DMS79 treated with DMSO at 0.1 percent for 48 hours (cell line): ENCODE measurements at places on chromosomes 16 and 17.
A peak's percentile ranks its signal among the peaks of the same experiment; 100 is the strongest.

GRCh38 chr17:79919164-79919585, 79.9 kb upstream of the CBX4 start:
- no peak for DNase-seq

GRCh38 chr16:69717066-69717465, 9.3 kb downstream of the NQO1 start:
- no peak for DNase-seq

- DNase-seq = no peak
Measured at GRCh38 chr16:986411-986810, 4.8 kb downstream of the SOX8 start.

GRCh38 chr17:29918922-29919856, 10.8 kb downstream of the SSH2 start:
- DNase-seq = no peak

- no peak for DNase-seq
Measured at GRCh38 chr16:747978-748746, 7.4 kb upstream of the CIAO3 start.

GRCh38 chr17:50913120-50913519, 47.0 kb upstream of the TOB1 start:
- no peak for DNase-seq

DNA sequence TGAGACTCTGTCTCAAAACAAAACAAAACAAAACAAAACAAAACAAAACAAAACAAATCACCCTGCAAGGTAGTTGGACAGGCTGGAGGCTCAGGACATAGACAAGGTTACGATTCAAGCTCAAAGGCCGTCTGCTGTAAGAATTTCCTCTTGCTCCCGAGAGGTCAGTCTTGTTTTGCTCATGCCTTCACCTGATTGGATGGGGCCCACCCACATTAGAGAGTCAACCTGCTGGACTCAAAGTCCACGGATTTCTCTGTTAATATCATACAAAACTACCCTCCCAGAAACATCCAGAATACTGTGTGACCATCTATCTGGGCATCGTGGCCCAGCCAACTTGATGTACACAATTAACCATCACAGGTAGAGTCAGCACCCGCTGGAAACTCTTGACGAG, 330.0 kb upstream of the EEF2KMT start:
- no peak for DNase-seq

DNA sequence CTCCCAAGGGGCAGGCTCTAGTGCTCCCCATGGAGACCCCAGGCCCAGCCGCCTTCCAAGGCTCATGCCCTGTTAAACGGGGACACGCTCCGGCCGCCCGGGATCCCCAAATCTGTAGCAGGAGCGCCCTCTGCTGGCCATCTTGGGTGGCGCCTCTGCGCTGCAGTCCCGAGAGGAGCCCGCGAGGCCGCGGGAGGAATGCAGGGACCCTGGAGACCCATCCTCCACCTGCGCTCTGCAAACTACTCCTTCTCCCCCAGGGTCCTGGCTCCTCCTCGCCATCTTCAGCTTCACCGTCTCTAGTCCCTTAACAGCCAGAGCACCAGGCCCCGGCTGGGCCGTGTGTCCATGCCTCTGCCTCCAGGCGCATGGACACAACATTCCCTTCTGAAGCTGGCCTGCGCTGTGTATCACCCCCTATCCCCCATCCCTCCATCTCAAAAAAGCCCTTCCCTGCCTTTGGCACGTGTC, 23.6 kb upstream of the KRT17 start:
- DNase-seq = peak; percentile 87

DNA sequence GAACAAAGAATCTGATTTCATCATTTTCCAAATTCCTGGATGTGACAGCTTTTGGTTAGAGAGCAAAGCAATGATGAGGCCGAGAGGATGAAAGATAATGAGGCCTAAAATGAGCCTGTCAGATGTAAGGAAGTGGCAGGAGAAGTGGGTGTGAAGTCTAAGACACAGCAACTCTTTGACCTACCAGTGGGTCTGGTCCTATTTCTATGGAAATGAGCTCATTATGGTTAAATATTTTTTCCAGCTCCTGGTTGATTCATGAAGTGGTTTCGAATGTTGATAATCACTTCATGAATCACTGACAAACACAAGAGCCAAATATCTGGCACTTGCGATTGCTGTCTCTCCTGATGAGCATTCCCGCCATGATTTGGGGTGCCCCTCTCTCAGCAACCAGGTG, 273.3 kb upstream of the CDH5 start:
- DNase-seq = no peak

DNA sequence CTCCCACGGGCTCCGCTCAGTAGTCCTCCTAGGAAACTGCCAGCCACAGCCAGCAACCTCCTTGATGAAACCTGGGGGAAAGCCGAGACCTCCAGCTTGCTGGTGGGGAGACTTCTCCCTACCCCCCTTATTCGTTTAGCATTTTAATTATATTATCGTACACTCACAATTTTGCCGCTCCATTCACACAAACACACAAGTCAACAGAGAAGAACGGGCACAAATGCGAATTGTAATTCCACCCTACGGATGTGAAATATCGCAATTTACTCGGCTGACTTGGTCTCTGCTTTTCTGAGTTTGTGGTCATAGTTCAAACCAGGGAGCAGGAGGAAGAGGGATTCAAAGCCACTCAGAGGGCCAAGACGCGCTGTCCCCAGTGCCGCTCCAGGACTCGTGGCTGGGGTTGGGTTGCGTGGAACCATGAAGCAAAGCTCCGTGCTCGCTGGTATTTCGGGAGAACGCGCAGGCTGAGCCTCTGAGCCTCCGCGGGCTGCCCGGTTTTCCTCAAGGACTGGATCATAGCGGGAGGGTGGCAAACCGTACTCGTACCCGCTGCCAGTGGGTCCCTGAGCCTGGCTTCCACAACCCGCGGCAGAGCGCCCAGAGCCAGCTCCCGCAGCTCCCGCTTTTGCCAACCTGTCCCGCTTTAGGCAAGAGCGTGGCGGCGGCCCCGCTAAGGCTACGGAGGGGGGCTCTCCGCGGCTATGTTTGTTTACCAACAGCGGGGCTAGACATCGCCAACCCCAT, 2.0 kb downstream of the LHX1 start:
- DNase-seq = peak; percentile 58

DNA sequence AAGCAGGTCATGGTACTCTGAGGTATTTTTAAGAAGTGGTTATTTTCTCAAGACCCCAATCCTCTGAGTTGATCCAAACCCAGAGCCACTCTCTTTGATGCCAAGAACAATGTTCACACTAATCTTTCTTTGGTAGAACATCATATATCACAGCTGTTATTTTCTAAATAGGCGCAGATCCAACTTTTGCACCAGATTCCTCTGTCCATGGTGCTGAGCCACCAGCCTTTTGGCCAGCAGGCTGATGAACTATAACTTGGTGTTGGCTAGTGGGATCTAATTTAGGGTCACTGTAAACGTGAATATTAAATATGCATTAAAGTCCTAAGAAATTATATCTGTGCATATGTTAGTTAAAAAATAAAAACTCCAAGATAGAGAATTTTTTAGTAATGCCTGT, 7.0 kb upstream of the ZKSCAN2 start:
- DNase-seq = no peak

GRCh38 chr17:38706505-38707216, 1.6 kb downstream of the MLLT6 start:
- no peak for DNase-seq

GRCh38 chr17:41906465-41907184, 12.1 kb downstream of the ACLY start:
- peak; percentile 99 for DNase-seq

DNA sequence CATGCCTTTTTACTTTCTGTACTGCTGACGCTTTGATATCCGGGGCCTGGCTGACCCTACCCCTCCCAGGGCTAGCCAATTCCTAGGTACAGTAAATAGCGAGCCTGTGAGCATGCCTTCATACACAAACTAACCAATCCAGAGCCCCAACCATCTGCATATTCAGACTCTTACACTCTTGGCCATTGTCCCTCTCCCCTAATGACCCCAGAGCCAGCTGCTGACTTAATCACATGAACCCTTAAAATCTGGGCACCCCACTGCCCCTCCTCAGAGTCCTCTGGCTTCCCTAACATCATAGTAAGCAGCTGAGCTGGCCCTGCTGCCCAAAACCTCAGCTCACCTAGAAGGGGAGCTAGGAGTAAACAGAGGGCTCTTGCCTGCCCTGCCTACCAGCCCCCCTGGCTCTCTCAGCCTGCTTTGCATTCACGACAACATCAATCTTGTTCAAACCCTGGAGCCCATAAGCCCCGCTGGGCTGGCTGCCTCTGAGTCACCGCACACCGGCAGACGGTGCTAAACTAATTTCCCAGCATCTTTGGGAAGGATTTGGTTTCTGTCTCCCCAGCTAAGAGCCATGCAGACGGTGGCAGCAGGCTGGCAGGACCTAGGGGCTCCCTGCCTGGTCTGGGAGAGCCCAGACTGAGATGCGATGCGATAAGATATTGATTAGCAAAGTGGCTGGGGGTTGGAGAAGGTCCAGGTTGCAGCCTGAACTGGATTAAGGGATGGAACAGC, 63.2 kb downstream of the CLEC19A start:
- peak; percentile 24 for DNase-seq

- peak; percentile 15 for DNase-seq
Measured at GRCh38 chr17:39462631-39463375, 1.5 kb downstream of the CDK12 start.

DNA sequence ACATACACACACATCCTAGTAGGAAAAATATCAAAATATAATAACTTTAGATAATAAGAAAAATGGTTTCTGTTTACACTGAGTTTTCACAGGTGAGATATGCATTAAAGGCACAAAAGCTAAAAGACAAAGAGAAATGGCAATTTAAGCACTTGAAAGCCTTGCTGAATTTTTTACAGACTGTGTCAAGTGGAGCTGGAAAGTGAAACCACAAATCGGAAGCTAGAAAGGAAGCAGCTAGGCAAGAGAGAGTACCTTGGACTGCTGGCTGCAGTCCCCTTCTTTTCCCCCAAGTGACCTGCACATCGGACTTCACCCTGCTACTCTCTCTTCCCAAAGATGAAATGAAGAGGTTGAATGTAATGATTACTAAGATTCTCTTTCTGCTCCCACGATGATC, 135.1 kb downstream of the CDH13 start:
- DNase-seq = no peak

DNA sequence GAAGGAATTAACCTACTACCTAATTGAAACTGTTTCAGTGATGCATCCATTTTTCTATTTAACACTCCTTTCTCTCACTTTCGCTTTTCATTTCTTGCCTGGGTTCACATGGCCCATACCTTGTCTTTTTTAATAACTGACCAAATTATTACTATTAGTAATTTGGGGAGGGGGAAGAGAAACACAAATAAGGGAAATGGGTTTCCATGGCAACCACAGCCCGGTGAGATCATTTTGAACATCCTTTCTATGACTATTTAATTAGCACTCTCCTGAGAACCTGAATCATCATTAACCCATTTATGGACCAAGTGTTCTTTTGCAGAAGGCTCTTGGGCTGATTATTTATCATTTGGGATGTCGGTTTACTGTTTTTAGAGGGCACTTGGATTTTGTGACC, 628.2 kb upstream of the SALL1 start:
- DNase-seq = no peak

- no peak for DNase-seq
Measured at GRCh38 chr17:81685108-81685507, 1.3 kb downstream of the HGS start.

- DNase-seq = no peak
Measured at GRCh38 chr16:46897471-46897870, 13.3 kb downstream of the GPT2 start.

GRCh38 chr17:58538811-58539409, 24.5 kb upstream of the MTMR4 start:
- no peak for DNase-seq

GRCh38 chr17:80169784-80170500, at the start of gene CARD14:
TSS of gene CARD14 (plus strand) at chr17:80170030. CDS start at chr17:80181439, 11,409 bp downstream.
- no peak for DNase-seq

DNA sequence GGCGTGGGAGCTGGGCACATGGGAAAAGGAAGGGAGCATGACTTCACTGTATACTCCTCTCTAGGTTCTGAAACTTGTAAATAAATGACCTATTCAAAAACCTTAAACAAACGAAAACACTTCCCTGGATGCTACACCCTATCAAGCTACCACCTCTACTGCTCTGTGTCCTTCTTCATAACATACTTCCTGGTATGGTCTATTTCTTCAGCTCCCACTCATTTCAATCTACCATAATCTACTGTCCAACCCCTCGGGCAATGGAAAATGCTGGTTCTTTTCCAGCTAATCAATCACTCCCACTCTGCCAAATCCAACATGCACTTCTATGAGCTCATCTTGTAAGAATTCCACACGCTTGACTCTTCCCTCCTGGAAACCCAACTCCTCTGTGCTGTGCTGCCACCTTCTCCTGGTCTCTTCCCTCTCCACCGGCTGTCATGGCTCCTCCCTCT, 42.4 kb downstream of the AMFR start:
- no peak for DNase-seq

GRCh38 chr17:72361892-72362291, 241.1 kb downstream of the SOX9 start:
- no peak for DNase-seq

GRCh38 chr16:60302261-60302660, 1568.1 kb upstream of the GOT2 start:
- no peak for DNase-seq

DNA sequence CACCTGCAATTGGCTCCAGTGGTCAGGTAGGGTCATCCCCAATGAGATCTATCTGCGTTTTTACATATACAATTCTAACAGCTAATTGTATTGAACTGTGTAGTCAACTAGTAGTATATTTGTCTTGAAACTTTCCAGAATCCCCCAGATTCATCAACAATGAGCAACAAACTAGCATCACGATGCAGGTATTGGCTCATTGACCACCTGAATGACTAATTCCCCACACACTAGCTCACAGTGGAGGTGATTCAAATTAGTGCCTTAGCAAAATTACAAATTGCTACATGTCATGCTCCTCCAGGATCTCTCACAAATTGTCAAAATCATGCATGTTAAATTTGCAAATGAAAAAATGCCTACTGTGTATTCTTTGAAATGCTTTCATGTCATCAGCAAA, 62.8 kb upstream of the MPHOSPH6 start:
- no peak for DNase-seq

GRCh38 chr17:80785477-80786178, 206.0 kb upstream of the CHMP6 start:
- peak; percentile 76 for DNase-seq

DNA sequence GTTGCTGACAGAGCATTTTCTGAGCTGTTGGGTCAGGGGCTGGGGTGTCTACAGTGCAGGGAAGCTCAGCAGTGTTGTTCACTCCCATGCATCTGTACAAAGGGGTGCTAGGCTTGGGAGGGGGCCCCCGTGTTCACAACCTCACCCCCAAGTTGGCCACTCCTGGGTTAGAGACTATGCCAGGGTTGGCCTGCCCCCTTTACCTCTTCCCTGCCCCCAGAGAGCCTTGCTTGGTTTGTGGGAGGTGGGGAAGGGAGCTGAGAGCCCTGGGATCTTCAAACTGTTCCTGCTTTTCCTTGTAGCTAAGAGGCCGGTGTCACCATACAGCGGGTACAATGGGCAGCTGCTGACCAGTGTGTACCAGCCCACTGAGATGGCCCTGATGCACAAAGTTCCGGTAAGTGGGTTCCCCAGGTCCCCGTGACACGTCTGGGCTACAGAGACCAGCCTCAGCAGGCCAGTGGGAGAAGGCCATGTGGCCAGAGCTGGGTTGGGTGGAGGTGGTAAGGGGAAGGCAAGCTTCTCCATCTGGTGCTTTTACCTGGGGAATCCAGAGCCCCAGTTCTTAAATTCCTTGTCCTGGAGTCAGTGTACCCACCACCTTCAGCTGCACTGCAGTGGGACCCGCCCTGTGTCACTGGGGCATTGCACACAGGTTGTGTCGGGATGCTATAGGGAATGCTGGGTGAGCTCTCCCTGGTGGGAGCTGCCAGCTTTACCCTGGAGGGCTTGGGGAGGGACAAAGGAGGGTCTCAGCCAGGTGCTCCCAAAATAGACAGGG, 11.8 kb downstream of the GPRC5C start:
- no peak for DNase-seq
